Esophagus muscularis mucosa (tissue), 4 donors: ENCODE measurements at places on chromosomes 3 and 15. TPM values are rescaled to one million over a fixed set of nuclear protein-coding genes. Genes with fewer than 3 reads are reported as not detected.
A peak's percentile ranks its signal among the peaks of the same experiment; 100 is the strongest.

GRCh38 chr3:27165321-27165721 lies 203.9 kb downstream of the NEK10 start:
- DNase-seq = no peak

GRCh38 chr3:186882150-186882524 lies 39.6 kb downstream of the ADIPOQ start:
- no peak for DNase-seq

The CYP1A1 gene
- not detected for total RNA-seq

The ASB14 gene
- not detected for total RNA-seq

DNA sequence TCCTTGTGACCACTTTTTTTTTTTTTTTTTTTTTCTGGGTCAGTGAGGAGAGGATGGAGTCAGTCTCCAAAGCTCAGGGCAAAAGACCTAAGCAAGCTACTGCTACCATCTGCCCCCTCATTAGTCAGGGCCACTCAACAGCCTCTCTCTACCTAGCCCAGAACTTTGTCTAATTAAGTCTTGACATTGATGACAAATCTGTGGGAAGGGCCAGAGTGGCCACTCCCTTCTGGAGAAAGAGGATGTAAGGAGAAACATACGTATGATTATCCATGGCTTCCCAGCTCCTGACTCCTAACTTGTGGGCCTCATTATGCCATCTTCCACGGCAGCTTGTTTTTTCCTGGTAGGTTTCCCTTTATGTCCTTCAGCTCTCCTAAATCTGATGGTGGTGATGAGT lies 37.9 kb downstream of the NR1I2 start:
- no peak for DNase-seq

DNA sequence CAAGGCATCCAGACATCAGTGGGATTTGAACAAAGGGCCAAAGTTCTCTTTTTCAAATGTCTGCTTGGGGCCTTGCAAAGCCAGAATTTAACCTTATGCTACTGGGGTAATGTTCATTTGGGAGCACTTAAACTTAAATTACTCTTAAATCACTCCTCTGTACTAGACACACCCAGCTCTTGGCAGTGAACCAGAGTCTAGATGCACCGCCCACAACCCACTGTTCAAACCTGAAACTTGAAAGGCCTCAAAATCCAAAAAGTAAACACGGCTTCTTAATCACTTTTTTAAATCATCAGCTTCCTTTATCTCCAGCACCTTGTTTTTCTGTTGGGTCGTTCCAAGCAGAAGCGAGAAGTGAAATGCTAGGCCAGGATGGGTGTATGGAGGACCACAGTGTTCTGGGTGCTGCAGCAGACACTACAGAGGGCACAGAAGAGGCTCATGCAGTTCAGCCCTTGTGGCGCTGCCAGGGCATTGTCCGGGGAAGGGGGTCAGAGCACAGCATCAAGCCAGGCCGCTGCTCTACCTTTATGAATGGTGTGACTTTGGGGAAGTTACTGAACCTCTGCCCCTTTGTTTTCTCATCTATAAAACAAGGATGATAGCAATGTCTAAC lies 28.8 kb downstream of the MECOM start:
- DNase-seq = no peak

GRCh38 chr3:159991591-159991990 lies 3.0 kb downstream of the IL12A start:
- DNase-seq = peak; percentile 78

The CP gene
- 8.1 TPM for total RNA-seq

The CHST13 gene
- 0.69 TPM for total RNA-seq

DNA sequence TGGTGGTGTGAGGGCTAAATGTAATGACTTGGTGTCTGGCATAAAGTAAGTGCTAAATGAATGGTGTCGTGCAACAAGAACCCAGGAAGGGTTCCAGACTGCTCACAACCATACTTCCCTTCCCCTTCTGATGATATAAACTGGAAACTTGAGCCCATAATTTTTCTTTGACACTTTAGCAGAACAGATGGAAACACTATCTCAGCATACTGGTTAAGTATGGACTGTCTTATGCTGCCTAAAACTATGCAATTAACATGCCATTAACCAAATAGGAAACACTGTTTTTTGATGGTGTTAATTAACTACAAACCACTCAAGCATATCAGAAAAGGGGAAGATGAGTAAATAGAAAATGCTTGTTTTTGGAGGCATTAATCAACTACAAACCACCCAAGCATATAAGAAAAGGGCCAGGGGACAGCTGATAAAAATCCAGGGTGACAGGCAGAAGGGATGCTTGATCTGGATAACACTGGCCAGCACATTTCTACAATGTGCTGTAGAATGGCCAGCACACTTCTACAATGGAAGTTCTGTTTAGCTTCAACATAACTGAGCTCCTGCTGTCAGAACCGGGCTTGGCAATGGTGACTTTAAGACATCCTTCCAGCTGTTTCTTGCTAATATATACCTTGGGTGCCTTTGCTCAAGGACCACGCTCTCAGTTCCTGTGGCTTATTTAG lies 85.5 kb upstream of the FAM3D start:
- no peak for DNase-seq

DNA sequence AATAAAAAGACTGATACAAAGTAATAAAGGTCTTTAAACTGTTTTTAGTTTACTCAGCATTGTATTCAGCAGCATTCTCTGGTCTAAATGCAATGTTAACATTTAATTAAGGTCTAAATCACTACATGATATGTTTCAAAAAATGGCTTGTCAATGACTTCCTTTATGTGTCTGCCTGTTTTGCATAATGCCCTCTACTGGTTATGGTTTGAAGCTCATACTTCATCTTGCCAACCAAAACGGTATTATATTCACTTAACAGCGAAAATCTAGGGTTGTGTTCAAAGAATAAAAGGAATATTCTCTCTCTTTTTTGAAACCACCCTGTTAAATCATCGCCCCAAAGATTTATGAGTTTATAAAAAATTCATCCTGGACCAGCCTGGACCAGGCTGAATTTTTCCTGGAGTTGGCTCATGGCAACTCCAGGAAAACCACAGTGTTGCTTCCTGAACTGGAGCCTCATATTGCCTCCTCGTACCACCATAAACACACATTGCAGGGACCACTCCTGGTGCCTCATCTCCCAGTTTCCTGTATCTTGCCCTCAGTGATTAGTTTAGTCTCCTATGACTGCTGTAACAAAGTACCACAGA lies 6.7 kb upstream of the NCEH1 start:
- DNase-seq = peak; percentile 12

DNA sequence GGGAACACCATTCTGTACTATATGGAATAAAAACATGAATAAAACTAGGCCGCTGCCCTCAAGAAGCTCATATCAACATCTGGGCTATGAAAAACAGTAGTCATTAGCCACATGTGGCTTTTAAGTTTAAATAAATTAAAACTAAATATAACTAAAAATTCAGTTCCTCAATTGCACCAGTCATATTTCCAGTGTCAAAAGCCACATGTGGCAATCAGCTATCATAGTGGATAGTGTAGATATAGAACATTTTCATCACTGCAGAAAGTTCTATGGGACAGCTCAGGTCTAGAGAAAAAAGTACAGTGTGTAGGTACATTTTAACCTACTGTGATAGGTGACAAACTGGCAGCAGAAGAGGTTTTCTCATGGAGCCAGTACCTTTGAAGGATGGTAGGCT lies 261.4 kb downstream of the FOXP1 start:
- DNase-seq = no peak

The PTPN9 gene
- total RNA-seq = 31.6 TPM
